ENCODE measurements at places on chromosomes 3 and 15.

DNA sequence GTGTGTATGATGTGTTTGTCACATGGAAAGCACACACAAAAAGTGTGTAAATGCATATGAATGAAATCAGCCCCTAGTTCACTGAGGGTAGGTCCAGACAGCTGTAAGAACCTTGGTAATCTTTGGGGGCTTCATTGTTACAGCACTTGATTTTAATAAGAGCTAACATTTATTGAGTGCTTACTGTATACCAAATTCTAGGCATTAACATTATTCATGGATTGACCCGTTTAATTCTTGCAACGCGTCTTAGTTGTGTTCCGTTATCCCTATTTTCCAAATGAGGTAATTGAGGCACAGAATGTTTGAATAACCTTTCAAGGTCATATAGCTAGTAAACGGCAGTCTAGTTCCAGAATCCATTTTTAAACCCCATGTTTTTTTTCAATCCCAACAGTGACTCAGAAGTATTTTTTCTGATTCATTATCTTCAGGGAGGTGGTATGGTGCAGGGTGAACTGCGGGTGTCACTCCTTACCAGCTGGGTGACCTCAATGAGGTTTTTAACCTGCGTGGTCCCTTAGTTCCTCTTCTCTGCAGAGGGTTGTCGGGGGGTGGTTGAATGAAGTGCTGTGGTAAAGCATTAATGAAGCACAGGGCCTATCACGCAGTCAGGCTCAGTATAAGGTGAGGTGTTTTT, 14.2 kb downstream of the RAB8B start:
- peak; percentile 68 for DNase-seq
- H3K36me3 ChIP-seq, result peaks cover 9% of the 10 kb centered on the region
- H3K27ac ChIP-seq, result peak overlapping the region; percentile 91
- peaks cover 77% of the 10 kb centered on the region for H3K4me1 ChIP-seq
- no peaks in the 10 kb centered on the region for H3K27me3 ChIP-seq

DNA sequence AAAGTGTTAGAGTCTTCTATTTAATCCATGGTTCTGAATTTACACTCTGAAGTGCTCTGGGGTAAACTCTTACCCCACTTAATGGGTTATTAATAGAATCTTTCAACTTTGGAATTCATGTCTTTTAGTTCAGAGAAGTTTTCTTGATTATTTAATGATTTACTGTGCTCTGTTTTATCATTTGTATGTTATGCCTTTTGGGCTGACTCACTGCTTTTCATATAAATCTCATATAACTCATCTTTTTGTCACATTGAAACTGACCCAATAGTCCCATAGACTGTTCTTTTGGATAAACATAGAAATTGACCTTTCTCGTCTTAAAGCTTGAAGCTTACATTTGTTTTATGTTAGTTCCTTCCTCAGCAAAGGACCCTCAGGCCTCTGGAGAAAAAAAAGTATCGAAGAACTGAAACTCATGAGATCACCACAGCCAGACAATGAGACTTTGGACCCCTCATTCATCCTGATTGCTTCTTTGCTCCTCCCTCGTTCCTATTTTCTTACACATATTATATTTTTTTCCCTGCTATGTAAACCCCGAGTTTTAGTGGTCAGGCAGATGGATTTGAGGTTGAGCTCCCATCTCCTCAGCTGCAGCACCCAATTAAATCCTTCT, 229.1 kb upstream of the CBLB start:
- no peak for DNase-seq
- peak overlapping the region; percentile 1 for H3K27ac ChIP-seq
- no peaks in the 10 kb centered on the region for H3K4me1 ChIP-seq

DNA sequence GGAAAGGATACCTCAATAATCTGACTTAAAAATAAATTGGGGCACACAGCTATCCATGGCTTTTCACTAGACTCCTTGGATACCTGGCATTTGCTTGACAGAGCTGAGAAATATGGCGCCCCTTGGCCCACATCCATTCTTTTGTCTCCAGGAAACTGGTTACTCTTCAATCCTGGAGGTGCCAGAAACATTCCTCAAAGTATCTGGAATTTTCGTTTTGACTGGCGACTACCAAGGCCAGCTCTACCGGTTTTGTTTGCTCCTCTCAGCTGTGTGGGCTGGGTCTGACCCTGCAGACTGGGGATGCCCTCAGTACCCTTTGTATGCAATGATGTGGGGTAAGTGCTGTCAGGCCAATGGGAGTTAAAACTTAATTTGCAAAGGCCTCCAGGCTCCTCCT, 27.0 kb downstream of the KATNBL1 start:
- H3K4me1 ChIP-seq, result peaks cover 20% of the 10 kb centered on the region
- DNase-seq, result no peak
- H3K36me3 ChIP-seq, result no peaks in the 10 kb centered on the region
- H3K27me3 ChIP-seq, result no peaks in the 10 kb centered on the region
- no peak overlapping the region for H3K4me3 ChIP-seq
- H3K27ac ChIP-seq, result no peak overlapping the region

DNA sequence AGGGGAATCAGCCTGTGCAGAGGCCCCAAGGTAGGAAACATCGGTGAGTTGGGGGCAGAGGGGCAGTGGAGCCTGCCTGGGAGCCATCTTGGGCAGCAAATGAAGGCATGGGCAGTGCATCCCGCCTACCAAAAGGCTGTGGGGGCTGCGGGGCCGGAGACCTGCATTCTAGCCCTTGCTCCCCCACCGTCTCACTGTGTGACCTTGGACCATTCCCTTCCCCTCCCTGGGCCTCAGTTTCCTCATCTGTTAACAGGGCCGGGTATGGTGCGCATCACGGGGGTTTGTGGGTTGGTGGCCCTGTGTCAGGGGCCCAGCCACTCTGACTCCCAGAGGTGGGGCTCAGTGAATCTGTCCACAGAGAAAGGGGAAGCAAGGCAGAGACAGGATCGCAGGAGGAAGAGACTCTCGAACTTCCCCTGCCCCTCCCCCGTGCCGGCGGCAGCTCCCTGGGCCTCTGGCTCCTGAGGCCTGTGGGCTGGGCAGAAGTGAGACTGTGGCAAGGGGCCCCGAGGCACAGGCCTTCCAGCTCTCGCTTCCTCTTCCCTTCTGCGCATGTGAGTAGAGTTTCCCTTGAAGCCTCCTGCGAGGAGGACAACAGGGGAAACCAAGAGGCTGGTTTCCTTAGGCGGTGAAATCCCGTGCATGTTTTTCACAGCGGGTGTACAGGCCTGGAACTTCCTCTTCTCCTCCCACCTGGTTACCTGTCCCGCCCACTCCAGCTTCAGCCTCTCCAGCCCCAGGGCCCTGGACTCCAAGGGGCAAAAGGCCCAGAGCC, 42.9 kb downstream of the IDH2 start:
- peak overlapping the region; percentile 81 for H3K27ac ChIP-seq
- H3K36me3 ChIP-seq, result no peaks in the 10 kb centered on the region
- H3K4me3 ChIP-seq, result peak overlapping the region; percentile 51
- DNase-seq, result peak; percentile 89
- peaks cover 43% of the 10 kb centered on the region for H3K4me1 ChIP-seq

DNA sequence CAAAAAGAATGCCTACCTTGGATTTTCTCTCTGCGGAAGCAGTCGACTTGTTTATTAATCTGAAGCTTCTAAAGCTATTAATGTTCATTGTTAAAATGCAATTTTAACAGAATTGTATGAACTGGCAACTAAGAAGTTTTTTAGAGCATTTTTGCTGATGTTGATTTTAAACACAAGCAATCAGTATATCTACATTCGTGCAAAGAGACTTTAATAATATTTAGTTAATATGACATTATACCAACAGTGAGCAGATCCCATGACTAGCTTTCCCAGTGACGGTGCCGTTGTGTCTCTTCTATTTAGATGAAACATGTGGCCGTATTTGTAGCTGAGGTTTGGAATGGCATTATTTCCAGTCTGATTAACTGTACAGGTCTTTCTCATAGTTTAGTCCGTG, 88.0 kb downstream of the PEX5L start:
- no peaks in the 10 kb centered on the region for H3K4me1 ChIP-seq
- peaks cover 12% of the 10 kb centered on the region for H3K27me3 ChIP-seq
- no peak overlapping the region for H3K4me3 ChIP-seq
- no peak overlapping the region for H3K27ac ChIP-seq
- H3K36me3 ChIP-seq, result no peaks in the 10 kb centered on the region

DNA sequence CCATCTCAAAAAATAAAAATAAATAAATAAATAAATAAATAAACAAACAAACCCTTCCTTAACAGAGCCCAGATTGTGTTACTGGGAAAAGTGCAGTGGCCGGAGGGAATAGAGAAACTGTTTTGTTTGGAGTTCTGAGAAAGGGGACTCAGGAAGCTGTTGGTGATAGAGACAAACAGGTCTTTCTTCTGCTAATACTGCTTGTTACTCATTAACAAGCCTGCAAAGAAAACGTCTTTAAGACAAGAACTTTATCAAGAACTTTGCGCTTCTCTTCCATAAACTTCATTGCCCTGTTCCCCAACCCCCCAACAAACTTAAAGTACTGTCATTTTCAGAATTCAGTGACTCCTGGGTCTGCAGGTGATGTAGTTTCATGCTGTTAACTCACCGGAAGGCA, 68.8 kb upstream of the GSK3B start:
- no peaks in the 10 kb centered on the region for H3K4me1 ChIP-seq
- no peak overlapping the region for H3K27ac ChIP-seq
- H3K4me3 ChIP-seq, result no peak overlapping the region
- no peaks in the 10 kb centered on the region for H3K36me3 ChIP-seq
- no peak for DNase-seq
- H3K27me3 ChIP-seq, result peaks cover 25% of the 10 kb centered on the region

DNA sequence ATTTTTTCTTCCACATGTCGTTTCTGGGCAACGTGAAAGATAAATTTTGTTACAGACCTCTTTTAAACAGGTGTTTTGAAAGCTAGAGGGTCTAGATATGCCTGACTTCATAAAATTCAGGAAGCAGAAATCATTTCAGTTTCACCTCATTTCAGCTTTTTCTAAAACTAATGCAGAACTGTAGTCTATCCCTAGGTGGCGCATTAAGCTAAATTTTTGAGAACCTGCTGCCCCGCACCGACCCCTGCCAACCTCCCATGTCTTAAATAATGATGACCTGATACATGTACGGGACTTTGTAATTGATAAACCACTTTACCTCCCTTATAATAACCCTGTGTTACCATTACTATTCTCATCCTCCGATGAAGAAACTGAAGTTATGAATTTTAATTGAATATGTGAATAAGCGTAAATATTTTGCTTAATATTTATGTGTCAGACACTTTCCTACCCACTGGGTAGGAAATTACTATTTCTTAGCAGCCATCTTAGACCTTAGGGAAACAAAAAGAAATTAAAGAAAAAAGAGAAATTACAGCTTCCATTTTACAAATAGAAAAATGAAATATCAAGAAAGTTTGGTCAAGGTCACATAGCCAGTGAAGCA, 78.7 kb upstream of the GCNT3 start:
- peaks cover 23% of the 10 kb centered on the region for H3K27me3 ChIP-seq
- no peak overlapping the region for H3K27ac ChIP-seq
- DNase-seq, result no peak
- no peak overlapping the region for H3K4me3 ChIP-seq
- H3K36me3 ChIP-seq, result no peaks in the 10 kb centered on the region
- H3K4me1 ChIP-seq, result peaks cover 2% of the 10 kb centered on the region

- no peak for DNase-seq
- no peaks in the 10 kb centered on the region for H3K4me1 ChIP-seq
- no peak overlapping the region for H3K27ac ChIP-seq
- no peaks in the 10 kb centered on the region for H3K27me3 ChIP-seq
- no peak overlapping the region for H3K4me3 ChIP-seq
Measured at GRCh38 chr3:29711255-29711771, 430.4 kb downstream of the RBMS3 start.

DNA sequence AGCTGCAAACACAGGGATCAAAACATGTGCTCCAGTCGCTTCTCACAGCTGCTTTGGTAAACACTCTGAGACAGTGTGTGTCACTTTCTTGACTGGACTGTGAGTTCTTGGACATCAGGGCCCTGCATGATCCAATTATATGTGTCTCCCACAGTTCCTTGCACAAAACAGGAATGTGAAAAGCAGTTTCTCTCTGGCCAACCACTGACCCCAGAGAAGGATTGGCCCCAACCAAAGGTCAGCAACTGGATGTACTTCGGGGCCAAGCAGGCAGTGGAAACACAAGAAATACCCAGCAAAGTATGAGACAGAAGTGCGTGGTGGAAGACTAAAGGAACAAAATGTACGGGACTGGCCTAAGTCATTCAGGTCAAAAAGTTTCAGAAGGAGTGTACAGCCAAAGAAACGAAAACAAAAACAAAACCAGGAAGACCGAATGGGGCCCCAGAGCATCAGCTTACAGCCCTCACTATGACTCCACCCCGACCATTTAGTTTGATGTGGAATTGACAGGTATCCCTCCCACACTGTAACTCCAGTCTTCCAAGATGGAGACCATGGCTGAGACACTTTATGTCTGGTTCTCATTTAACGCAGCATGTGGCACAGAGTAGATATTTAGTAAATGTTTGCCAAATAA, 76.7 kb upstream of the LPP start:
- no peak for DNase-seq
- no peak overlapping the region for H3K4me3 ChIP-seq
- H3K27me3 ChIP-seq, result peaks cover 2% of the 10 kb centered on the region
- H3K27ac ChIP-seq, result peak overlapping the region; percentile 29
- H3K4me1 ChIP-seq, result peaks cover 2% of the 10 kb centered on the region

- no peak overlapping the region for H3K27ac ChIP-seq
- DNase-seq, result no peak
- H3K4me3 ChIP-seq, result no peak overlapping the region
- H3K36me3 ChIP-seq, result peaks cover 14% of the 10 kb centered on the region
Measured at GRCh38 chr3:178275793-178276192, 260.4 kb upstream of the KCNMB2 start.

- H3K4me1 ChIP-seq, result no peaks in the 10 kb centered on the region
- H3K4me3 ChIP-seq, result no peak overlapping the region
- H3K36me3 ChIP-seq, result no peaks in the 10 kb centered on the region
Measured at GRCh38 chr3:62100282-62100989, 272.9 kb downstream of the FEZF2 start.

DNA sequence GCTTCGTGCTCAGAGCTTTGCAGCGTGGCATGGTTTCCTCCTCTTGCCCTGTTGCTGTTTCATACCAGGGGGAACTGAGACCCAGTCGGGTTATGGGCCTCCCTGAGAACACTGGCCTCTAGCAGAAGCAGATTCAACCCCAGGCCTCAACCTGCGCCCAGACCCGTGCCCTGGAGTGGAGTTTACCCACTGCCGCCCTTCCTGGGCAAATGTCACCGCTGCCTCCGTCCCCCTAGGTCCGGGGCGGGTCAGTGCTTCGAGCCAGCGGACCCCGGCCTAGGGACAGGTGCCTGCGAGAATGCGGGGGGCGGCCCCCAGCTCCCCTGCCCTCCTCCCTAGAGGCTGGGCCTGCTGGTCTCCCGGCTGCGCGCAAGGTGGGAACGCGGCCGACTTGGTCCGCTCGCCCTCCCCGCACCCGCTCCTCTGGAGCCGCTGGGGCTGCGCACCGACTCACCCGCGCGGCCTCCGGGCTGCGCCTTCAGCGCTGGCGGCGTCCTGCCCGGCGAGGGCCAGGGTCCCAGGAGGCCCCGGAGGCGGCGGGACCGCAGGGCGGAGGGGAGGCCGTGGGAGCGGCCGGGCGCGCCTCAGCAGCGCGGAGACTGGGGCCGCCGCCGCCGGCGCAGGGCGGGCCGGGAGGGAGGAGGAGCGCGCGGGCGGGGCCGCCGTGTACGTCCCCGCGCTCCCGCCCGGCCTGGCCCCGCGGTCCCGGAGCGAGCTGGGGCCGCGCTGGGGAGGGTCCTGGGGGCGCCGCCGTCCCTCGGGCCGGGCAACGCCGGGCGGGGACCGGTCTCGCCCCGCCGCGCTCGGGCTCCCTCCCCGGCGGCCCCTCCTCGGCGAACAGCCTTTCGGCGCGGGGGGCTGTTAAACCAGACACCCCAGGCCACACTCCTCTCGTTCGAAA, at the start of gene PIGZ:
Gene PIGZ (minus strand): TSS at position 601 of the 901 bp plus-strand sequence. CDS start 16,802 bp downstream, outside the sequence.
- H3K27me3 ChIP-seq, result peaks cover 2% of the 10 kb centered on the region
- H3K27ac ChIP-seq, result no peak within 1 kb of the TSS
- peak within 1 kb of the TSS; percentile 77 for H3K4me3 ChIP-seq
